ENCODE measurements at places on chromosomes 7 and 10.

GRCh38 chr7:150862356-150862755 is 10.0 kb downstream of the AOC1 start:
- DNase-seq, result no peak

DNA sequence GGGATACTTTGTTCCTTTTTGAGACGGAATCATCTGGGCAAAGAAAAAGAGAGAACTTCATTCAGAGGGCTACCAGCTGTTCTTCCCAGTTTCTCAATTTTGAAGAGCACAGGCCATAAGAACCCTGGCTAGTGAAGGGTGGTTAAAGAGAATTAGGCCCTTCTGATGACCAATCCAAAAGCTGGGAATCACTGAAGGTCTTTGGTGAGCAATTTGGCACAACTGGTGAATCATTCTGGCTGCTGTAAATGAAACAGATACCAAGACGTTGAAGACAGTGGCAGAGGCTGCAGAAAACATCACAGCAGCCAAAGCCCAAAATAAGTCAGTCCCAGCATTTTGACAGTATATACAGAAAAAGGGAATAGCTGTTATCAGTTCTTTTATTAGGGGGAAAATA is 5.1 kb downstream of the RAPGEF5 start:
- no peak for DNase-seq

- DNase-seq, result no peak
Measured at GRCh38 chr7:50272808-50273207, 31.7 kb upstream of the IKZF1 start.

DNA sequence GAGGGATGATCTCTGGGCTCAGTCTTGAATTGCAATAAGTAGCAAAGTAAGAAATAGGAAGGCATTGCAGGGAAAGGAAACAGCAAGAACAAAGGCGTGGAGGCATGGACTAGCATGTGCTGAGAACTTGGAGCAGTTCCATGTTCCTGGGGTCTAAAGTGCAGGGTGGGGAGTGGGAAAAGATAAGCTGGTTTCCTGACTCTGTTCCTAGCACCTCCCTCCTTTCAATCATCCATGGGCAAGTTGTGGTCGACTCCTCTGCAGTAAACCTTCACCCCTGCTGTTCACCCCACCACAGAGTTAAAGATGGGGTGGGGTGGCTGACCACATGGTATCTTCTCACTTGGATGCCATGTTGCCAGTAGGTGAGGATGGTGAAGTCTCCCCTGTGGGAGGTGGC is 29.6 kb downstream of the RPS24 start:
- DNase-seq, result no peak

DNA sequence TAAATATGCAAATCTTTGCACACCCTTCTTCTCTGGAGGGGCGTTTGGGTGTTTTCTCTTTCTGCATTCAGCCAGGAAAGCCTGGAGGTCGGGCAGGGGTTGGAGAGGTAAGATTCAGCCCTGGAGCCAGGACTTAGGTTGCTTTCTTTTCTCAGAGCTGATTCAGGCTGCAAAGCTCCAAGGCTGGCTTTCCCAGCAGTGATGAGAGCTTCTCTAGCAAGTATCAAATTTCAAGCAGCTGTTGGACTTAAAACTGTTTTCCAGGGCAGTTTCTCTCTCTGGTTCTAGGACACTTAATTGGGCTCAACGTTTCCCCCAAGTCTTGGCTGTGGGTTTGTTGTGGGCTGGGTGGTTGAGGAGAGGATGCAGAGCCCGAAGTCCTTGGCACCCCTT is 608 bp downstream of the AKR1B10 start:
- peak; percentile 58 for DNase-seq

DNA sequence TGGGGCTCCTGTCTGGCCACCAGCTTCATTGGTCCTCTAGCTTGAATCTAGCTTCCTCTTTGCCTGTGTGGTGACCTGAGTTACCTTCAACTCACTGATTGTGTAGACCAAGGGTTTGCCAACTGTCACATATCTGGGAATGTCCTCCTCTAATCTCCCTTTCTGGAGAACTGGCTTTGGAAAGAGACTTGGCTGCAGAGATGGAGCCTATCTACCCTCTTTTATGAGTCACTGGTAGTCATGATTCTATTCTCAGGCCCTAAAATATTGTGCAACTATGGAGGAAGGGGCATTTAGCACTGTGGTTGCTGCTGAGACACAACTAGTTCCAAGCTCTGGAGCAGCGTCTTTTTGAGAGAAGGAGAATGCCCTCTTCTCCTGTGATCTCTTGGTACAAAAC is 691.3 kb downstream of the KCNMA1 start:
- no peak for DNase-seq

Measured in left hindlimb (tissue), 1 donor.